ENCODE measurements at places on chromosomes 4 and X.

DNA sequence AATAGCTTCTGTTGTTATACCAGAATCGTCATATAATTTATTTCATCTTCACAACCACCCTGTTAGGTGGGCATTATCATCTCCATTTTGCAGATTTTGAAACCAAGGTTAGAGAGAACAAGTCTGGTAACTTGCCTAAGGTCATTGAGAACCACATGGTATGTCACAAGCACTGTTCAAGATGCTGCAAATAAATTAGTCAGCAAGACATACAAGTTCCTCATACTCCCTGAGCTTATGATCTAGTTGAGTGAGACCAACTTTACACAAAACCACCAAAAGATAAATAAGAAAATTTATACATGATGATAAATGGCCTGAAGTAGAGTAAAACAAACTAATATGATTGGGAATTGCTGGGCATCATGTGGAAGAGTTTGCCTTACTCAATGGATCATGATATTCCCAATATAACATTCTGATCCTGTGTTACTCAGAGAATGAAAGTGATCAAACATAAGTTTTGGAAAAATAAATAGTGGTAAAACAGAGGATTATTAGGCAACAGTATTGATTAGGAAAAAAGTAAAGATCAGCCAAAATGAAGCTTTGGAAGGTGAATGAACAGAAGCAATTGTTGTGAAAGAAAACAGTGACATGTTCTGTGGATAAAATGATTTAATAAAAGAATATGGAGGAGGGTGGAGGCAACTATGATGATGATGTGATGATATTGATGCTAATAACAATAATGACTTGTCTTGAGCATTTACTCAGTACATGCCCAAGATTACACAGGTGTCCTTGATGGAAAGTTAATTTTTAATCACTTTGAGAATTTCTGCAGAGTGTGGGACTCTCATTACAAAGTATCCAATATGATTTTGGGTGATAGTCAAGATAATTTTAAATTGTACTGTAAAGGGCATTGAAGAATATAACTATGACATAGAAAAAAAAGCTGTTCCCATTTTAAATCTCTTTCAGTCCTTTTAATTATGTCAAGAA, 34.1 kb upstream of the IL1RAPL1 start:
- DNase-seq: no peak

DNA sequence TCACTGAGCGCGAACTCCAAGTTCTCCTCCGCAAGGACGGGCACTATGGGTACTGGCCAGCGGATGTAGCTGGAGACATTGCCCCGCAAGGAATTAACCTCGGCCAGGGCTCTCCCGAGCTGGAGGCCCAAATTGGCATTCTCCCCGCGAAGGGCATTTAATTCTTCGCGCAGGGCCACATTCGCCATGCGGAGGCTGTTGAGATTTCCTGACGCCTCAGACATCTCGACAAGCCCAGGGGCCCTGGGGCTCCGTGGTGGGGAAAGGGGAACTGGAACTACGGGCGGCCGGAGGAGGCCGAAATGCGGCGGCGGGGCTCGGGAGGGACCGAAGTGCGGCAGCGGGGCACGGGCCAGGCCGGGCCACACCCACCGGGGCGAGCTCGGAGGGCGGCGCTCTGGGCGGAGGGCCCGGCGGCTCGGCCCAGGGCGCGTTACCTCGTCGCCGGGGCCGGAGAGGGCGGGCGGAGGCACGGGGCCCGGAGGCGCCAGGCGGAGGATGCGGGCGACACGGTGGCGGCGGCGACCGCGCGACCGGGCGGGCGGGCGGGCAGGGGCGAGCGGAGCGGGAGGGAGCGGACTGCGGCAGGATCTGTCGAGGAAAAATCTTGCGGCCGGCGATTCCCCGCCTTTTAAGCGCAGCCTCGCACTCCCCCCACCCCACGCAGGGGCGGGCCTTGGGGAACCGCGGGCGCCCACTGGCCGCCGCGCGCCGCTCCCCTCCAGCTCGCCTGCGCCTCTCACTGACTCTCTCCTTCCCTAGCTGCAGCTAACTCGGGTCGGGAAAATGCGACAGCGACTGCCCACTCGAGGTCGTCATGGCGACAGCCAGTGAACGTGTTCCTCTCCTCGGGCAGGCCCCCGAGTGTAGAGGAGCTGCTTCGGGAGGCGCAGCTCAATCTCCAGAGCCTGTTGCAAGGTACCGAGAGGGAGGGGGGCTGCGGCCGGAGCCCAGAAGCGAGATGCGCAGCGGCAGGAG, at the start of gene RTL5:
Gene RTL5 (minus strand): TSS at position 599 of the 978 bp plus-strand sequence.
- DNase-seq: peak; percentile 71

DNA sequence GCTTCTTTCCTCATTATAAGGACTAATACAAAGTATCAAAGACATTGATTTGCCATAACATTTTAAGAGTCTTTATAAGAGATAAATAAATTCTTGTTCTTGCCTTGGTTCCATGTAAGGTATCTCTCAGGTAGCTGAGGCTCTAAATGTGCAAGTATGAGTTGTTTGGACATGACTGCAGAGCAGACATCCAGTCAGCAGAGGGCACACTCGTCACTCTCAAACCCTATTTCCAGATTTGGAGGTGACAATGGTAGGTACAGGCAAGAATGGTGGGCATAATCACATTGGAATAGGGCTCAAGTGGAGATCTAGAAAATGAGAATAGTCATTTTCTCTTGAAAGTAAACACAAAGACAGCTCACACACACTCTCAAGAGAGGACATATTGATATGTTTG, 133.3 kb upstream of the ZIC3 start:
- DNase-seq: no peak

DNA sequence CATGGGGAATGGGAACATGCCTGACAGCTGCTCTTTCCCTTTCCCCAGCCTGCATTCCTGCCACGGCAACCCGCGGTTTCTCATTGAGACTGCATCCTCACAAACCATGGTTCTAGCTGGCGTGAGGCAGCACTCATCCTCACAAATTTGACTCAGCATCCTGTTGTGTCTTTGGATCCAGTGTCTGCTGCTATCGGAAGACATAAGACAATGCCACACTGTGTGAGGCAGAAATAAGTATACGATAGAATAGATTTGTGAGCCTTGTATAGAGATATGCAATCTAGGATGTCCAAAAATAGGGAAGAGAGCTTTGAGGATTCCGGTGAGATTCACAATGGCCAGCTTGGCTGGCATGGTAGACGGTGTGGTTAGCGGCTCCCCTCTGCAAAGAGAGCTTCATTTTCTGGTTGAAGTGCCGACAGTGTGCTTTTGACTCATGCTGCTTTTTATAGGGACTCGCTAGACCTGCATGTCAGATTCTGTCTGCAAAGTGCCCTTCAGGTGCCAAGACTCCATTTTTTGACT, 161.3 kb upstream of the PSAPL1 start:
- DNase-seq: no peak

GRCh38 chr4:151921386-151921785, 160.6 kb upstream of the GATB start:
- DNase-seq: no peak

DNA sequence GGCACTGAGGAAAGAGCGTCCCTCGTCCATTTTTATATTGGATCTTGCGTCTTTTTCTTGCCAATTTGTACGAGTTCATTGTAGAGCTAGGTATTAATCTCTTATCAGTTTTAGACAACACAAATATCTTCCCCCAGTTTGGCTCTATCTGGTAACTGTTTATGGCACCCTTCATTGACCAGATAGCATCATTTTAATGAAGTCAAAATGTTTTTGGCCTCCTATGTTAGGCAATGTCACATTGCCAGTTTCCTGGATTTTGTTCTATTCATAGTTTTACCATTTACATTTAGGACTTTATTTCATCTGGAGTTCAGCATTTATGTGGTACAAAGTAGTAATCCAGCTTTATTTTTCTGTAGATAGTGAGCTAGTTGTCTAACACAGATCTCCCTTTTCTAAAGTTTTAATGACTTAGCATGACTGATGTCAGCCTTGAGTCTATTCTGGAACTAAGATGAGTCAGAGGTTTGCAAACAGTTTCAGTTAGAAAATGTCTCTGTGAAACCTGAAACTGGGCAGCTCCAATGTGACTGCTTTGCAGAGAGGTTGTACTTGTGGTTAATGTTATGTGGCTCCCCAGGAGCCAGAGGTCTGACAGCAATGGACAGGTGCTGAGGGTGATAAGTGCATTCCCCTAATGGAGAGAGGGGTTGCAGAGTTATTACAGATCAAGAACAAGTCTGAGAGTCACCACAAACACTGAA, 5.3 kb upstream of the STBD1 start:
- DNase-seq: no peak

DNA sequence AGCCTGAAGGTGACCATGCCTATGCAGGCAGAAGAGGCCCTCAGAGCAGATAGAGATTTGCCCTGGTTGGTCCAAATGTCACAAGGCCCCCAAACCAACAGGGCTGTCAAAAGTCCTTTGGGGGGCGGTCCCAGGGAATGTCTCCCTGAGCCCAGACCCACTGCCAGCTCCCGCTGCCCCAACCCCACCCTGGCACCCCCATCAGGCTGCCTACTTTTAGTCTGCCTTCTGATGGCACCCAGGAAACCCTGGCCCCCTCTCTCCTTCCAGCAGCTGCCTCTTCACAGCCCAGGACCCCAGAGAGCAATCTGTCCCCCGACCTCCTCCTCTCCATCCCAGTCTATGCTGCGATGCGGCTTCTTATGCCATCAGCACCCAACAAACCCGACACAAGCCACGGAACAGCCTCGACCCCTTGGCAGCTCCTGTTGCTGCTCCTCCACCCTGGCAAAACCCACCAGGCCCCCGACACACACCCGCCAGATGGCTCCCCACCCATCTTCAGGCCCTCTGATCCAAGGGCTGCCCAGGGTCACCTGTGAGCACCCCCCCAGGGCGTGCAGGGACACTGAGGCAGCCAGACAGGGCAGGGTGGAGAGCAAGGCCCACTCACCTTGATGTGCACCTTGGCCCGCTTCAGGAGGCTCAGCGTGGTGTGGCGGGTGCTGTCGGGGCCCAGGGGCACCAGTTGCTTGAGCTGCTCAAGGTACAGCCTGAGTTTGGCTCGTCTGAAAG, 9.9 kb downstream of the MXD4 start:
- no peak for DNase-seq

DNA sequence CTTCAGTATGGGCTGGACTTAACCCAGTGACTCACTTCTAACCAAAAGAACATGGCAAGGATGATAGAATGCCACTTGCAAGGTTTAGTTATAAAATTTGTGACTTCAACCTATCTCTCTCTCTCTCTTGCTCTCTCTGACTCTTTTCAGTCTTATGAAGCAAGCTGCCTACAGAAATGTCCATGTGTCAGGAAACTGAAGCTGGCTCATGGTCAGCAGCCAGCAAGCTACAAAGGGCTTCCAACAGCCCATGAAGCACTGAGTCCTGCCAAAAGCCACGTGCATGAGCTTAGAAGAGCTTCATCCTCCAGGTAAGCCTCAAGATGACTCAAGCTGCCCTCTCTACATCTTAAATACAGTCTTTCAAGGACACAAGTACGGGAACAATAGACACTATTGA, 100.3 kb downstream of the HS3ST1 start:
- DNase-seq: no peak

DNA sequence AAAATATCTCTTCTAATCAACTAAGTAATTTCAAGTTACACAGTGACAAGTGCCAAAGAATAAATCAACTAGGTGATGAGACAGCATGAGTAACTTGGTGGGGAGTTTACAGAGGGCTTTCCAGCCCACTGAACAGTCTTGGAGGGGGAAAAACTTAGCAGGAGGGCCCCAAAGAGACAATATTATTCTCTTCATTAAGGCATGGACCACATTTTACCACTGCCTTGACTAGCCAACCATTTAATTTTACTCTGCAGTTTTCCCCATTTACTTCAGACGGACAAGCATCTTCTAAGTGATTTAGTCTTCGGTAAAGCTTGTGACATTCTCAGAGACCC, 25.3 kb upstream of the GATB start:
- DNase-seq: no peak

DNA sequence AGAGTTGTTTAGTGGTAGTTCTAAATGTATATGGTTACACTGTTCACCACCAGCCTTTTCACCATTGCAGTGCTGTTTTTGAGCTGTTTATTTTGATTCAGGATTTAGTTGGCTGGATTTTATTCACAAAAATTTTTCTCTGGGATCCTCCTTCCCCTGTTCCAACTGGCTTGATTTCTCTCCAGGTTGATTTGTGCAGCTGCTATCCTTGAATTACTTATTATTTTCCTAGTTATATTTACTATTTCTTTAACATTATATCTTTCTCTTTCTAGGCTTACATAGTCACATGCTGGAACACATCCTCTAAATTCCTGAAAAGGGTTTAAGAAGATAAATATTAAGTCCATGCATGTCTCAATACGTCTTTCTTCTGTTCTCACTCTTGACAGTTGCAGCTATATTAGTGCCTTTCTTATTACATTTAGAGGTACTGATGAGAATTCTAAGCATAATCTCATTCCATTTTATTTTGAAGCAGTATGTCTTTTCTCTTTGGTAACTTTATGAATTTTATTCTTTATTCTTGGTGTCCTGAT, 82.2 kb downstream of the SUPT20HL2 start:
- DNase-seq: no peak

DNA sequence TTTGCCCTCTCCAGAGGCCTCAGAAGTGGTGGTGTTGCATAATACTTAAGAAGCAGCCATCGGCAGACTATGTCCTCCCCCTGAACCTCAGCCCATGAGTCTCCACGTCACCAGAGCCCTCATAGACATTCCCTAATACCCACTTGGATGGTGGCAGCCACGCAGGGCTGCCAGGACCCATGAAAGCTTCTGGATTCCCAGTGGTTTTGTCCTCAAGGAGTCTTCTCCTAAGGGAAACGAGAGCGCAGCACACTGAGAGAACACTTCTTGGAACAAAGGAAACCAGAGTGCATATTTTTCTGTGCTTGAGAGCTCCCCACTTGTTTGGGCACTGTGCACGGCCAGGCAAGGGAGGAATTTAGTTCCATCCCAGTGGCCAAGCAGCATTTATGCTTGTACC, 204.1 kb upstream of the DMD start:
- no peak for DNase-seq

DNA sequence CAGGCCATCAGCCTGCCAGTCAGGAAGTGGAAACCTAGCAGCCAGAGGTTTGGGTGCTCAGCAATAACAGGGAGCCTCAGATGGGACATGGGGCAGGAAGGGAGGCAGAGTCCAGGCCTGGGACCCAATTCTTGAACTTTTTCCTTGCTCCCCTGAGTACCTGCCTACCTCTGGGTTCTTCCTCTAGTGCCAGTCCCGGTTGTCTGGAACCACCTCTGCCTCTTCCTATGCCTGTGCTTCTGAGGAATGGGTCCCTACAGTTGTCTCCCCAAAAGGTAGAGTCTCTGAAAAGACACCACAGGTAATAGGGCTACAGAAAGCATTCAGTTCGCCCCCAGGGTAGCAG, 212.4 kb upstream of the MAMLD1 start:
- no peak for DNase-seq

DNA sequence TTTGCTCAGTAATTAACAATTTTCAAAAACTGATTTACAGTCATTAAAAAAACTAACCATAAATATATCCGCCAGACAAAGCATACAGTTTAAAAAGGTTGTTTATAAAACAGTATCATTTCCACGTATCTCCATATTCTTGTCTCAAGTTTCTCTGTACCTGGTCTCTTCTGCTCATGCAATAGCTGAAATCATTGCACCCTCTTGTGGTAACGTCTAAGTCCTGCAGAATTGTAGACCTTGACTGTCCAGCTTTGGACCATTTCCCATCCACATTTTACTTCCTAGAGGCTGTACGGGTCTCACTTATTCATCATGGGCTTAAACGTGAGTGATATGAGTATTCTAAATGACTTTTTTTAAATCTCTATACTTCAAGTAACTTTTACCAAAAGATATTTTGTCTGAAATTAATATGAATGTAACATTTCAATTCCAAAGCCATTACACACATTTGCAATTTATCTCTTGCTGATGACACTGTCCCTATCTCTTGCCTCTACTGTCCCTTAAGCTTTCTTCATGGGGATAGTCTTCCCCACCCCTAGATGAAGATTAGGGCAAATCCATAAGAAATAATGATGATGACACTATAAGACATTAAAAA, 118.5 kb downstream of the BTC start:
- peak; percentile 8 for DNase-seq

- DNase-seq: no peak
These were observed 150.0 kb downstream of the TTC29 start for GRCh38 chr4:146795711-146796110.
